ENCODE measurements at places on chromosomes 6 and 20. TPM values are rescaled to one million over a fixed set of nuclear protein-coding genes. Genes with fewer than 3 reads are reported as not detected.

DNA sequence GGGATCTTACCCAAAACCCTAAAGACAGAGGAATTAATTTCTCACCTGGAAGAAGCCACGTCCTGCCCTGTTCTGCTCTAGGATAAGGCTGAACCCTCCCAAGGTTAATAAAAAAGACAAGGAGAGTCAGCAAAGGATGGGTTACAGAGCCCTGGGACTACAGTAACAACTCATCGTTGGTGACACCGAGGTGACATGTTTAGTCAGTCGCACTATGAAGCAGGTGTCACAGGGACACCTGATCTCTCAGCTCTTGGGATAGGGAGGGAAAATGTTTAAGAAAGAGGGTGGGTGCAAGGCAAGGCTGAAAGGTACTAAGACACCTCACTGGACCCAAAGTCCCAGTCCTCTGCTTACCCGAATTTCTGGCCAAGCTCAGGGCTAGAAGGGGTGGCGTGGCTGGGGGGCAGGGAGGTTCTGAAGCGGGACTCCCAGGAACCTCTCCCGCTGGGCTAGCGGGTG lies 562 bp downstream of the MOCS1 start:
- DNase-seq, result no peak

MLIP gene
- 0.98 TPM for polyA plus RNA-seq

BPIFB6 gene
- polyA plus RNA-seq, result not detected

- DNase-seq, result peak; percentile 69
Observed at GRCh38 chr6:45613656-45614055, 235.9 kb upstream of the SUPT3H start.

- DNase-seq, result no peak
Observed at GRCh38 chr6:15523679-15524630, 138.9 kb downstream of the DTNBP1 start.

- DNase-seq, result no peak
Observed at GRCh38 chr6:158852312-158853071, 33.3 kb upstream of the EZR start.

CD164 gene
- 221 TPM for polyA plus RNA-seq

DNA sequence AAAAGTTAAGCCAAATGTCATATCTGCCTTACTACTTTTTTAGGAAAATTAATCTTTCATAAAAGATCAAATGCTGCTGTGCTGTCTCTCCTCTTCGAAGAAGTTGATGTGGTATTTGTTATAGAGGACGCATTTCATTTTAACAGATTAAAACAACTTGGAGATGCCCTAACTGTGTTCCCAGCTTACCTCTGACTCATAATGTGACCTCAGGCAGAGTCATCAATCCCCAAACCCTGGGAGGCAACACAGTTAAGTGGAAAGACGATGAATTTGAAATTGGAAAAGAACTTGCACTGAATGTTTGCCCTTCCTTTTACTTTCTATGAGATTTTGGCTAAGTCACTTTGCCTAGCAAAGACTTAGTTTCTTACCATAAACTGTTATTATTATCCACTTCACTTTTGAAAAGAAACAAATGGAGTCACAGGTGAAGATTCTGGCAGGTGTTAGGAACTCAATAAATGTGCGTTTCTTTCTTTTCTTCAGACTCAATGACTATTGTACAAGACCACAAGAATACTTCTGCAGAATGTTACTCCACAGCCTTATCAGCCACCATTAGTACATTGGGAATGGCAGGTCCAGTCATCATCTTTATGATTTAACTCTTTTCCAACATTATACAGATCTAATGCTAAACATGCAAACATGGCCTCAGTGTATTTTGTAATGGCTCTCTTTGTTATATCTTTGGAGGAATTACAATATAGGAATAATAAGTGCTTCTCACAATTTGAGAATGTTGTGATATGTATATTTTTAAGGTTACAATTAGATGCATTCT lies 102.6 kb downstream of the COL21A1 start:
- DNase-seq, result no peak

- no peak for DNase-seq
Observed at GRCh38 chr20:15658295-15658694, 915.0 kb downstream of the KIF16B start.

DNA sequence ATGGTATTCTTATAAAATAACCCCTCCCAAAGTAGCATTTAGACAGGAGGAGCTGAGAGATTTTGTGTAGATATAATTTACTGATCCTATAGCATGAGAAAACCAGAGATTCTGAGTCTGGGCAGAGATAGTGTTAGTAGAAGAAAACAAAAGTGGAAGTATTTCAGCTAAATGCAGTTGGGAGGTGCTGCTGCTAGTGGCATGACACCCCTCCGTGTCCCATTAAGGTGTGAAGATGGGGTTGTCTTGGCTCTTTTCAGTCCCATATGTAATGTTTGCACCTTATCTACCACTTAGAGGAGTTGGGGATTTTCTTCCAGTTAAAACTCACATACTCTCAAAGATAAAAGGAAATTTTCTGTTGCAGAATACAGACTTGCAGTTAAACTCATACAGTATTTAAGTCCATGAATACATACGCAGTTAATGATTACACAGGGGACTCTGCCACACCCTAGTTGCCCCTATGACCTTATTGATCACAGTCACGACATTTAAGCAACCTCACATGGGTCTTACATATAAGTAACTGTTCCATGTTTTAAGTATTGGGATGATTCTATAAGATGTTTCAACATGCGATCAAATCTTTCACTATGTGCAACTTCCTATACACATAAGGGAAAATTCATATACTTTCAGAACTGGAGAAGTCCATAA lies 11.5 kb downstream of the TAAR2 start:
- no peak for DNase-seq

DNA sequence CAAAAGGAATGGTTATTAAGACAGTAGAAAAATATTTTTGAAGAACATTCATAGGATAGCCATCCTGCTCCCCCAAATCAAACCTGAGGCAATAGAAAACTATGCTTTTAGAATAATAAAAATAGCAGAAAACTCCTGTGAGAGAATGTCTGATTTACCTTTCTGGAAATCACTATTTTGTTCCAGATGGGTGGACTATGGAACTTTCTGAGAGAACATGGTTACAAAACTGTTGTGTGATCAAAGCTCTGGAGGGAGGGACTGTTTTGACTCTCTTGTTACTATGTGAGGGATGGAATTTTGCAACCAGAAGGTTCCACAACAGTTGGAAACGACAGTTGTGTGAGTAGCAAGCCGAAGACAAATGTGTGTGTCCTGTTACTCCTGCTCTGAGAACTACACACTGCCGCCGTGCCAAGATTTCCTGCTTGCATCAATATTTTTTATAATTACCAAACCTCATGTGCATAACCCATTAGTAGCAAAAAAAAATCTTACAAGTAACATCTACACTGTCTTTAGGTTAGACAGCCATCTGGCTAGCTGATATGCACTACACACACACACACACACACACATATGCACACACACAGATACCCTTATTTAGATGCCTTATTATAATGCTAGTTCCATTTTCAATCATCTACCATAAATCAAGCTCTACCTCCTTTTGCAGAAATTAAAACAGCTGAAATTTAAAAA lies 11.0 kb upstream of the HIVEP1 start:
- no peak for DNase-seq

SIRPG gene
- polyA plus RNA-seq, result 0.49 TPM

GRCh38 chr20:63657260-63657936 lies 714 bp upstream of the RTEL1 start:
- DNase-seq, result no peak

GRCh38 chr20:24770628-24771541 lies 178.2 kb upstream of the CST7 start:
- DNase-seq, result no peak

LTB gene
- polyA plus RNA-seq, result 1.4 TPM

GRCh38 chr20:47568837-47569410 lies 67.2 kb downstream of the NCOA3 start:
- DNase-seq, result no peak

DNA sequence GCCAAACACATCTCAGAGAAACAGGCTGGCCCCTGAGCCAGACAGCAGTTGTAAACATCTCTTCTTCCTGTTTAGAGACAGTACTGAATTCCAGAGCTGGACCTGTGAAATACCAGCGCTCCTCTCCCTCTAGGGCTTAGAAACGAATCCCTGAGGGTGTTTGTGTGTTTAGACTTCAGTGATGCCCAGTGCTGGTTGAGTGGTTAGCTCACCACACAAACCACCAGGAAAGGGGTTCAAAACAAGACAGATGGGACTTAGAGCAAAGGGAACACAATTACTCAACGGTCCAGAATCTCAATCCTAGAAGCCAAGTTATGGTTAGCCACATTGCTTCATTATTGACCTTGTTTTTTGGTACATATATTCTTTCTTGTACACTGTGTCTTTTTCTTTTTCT lies 108.7 kb upstream of the TMEM170B start:
- no peak for DNase-seq

NKX2-2 gene
- polyA plus RNA-seq, result not detected

GRCh38 chr6:111724505-111724904 lies 118.8 kb upstream of the TRAF3IP2 start:
- DNase-seq, result no peak

DNA sequence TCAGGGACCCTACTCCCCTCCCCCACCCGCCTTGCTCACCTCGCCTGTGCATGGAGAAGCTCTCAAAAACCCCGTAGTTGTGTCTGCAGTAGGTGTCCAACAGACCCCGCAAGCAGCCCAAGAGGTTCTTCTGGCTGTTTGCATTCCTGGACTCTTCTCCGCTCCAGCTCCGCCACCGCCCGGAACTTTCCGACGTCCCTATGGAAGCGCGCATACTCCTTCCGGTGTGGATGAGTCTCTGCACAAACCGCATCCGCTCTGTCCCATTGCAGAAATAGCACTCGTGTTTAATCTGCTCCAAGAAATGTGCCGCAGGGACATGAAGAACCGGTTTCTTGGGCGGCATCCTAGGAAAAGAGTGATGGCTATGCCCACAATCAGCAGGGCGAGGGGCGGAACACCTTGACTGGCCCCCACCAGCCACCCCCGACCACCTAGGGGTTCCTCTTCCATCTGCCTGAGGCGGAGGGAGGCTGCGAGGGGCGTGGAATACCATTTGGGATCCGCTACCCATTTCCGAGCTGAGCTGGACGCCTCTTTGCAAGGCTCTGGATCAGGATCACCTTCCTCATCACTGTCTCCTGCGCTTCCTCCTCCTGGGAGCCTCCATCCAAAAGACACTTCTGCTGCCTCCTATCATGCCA lies 20.2 kb downstream of the HLA-DRA start:
- DNase-seq, result no peak

PI3 gene
- polyA plus RNA-seq, result not detected

KHDRBS2 gene
- 0.29 TPM for polyA plus RNA-seq

TNFRSF6B gene
- polyA plus RNA-seq, result 35.6 TPM

DNA sequence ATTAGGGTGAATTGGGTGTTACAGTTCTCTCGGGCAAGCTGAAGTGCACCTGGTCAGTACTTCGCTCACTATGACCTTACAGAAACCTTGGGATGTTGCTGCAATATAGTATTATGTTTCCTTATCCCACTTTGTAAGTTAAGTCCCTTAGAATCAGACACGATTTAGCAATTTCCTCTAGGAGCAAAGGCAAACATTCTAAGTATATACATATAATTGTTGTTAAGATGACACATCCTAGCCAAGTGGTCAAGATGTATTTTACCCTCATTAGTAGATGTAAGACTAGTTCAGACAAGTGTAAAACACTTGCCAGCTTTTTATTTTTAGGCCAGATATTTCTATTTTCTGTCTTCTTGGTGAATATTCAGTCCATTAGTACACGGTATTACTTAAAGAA lies 31.1 kb upstream of the RGS17 start:
- no peak for DNase-seq

DNA sequence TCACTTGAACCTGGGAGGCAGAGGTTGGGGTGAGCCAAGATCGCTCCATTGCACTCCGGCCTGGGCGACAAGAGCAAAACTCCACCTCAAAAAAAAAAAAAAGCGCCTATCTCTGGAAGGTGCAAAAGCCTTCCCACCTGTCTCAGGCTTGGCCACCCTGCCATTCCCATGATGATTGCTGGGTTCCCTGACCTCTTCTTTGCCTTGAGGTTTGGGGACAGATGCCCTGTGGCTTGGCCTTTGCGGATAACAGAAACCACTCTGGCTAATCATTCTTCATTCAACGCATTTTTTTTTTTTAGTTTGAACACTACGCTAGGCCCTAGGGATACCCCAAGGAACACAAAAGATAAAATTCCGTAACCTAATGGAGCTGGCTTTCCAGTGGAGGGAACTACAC lies 6.8 kb upstream of the HMGA1 start:
- DNase-seq, result no peak

EFCAB8 gene
- polyA plus RNA-seq, result 0.11 TPM

C2 gene
- polyA plus RNA-seq, result 10.0 TPM

GRCh38 chr6:111804627-111805235 lies 68.5 kb downstream of the FYN start:
- no peak for DNase-seq

- no peak for DNase-seq
Observed at GRCh38 chr20:54047048-54047447, 23.3 kb downstream of the BCAS1 start.

GRCh38 chr6:27684264-27685211 lies 211.6 kb upstream of the ZNF184 start:
- DNase-seq, result no peak

- DNase-seq, result no peak
Observed at GRCh38 chr6:165562421-165563090, 100.5 kb downstream of the PDE10A start.

PKIB gene
- 0.60 TPM for polyA plus RNA-seq

DNA sequence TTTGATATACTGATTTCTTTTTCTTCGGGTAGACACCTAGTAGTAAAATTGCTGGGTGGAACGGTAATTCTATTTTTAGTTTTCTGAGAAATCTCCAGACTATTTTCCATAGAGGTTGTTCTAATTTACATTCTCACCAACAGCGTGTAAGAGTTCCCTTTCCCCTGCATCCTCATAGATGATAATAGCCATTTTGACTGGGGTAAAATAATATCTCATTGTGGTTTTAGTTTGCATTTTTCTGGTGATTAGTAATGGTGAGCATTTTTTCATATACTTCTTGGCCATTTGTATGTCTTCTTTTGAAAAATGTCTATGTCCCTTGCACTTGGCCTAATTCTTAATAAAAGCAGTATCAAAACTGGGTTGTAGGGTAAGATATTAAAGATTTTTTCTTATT lies 148.9 kb upstream of the SIM1 start:
- no peak for DNase-seq

DNA sequence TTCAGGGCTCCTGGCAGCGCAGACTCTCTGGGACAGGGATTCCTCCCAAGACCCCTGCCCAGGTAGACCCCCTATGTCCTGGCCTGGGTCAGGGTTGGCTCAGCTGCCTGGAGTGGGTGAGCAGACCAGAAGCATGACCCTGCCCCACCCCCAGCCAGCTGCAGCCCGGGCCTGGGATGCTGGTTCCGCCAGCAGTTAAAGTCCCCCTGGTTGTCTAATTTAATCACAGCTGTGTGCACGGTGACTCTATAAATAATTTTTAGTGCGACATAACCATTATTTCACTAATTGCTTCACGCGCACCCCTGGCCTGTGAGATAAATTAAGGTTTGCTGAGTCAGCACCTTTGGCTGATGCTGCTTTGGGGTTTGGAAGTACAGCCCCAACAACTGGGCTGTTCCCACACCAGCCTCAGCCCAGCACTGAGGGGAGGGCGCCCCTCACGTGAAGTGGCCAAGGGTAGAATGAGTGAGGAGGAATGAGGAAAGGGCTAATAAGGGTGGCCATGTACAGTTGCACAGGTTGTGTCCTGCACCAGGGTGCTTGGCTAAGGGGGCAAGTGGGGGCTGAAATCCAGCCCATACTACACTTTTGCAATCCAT lies 26.1 kb upstream of the CDH22 start:
- DNase-seq, result no peak
